ENCODE measurements at places on chromosomes 3 and 15.
A peak's percentile ranks its signal among the peaks of the same experiment; 100 is the strongest.

DNA sequence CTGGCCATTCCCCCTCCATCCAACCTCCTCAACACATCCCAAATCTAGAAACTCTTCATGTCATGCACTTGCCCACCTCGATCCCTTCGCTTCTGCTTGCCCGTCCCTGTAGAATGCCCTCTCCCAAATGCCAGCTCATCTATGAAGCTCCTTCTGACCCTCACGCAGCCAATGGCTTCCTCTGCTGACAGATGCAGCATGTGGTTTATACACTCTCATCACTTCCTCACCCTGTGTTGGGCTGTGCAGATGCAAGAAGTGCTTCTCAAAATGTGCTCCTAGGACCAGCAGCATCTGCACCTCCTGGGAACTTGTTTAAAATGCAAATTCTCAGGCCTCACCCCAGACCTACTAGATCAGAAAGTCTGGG is 51.7 kb downstream of the SEMA5B start:
- no peak for DNase-seq

DNA sequence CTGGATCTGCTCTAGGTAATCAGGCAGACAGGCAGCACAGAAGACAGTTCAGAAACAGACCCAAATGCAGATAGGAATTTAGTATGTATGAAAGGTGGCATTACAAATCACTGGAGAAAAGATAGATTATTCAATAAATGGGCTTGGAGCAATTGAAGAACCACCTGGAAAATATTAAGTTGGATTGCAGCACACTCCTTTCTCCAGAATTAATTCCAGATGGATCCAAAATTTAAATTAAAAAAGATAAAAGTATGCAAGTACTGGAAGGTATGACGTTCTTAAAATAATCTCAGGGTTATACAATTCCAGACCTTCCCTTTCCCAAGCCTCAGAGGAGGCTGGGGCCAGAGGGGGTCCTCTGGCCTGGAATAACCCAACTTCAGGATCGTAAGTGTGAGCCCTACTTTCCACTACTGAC is 32.5 kb downstream of the HRH1 start:
- DNase-seq: no peak

GRCh38 chr3:16496408-16497222 is 16.9 kb downstream of the RFTN1 start:
- DNase-seq: no peak

DNA sequence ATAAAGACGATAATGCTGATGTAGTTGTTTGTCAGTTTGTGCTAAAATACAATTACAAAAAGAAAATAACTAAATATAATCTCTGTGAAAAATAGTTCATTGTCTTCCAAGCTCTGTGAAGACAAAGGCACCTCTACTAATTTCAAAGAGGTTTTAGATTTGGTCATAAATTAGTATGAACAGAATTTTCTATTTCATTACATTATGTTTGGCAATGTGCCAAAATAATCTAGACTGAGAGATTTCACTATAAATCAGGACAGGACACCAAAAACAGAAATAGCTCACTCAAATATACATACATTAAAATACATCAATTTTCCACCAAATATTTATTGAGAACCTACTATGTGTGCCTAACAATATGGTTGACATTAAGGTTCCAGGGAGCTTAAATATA is 264.9 kb upstream of the CCDC54 start:
- DNase-seq: no peak

GRCh38 chr15:57457726-57458125 is 81.4 kb downstream of the CGNL1 start:
- DNase-seq: no peak

DNA sequence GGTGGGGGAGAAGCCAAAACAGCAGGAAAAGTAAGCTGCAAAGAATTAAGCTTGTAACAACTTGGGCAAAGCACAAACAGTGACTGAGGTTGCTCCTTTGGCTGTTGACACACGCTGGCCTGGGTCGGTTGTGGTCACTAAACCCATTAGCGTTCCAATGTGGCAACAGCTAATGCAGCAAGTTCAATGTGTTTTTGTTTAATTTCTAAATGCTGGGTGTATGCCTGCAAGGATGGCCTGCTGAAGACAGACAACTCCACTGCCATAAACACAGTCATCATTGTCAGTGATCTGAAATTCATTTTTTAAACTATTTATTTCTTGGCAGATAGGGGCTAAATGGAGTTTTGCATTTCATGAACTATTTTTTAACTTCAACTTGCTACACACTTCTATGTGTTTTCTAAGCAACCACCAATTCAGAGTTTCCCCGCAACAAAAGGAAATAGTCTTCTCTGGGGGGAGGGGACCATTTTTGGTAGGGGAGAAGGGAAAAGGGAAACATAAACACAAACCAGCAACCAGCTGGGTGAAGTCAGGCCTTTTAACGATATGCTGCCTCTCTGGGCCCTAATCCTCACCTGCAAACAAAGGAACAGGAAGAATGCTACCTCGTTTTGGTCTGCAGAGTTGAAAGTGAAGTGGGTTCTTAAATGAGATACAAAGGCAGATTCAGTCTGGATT is 34.8 kb upstream of the WNT5A start:
- no peak for DNase-seq

GRCh38 chr3:152234657-152235375 is 33.9 kb upstream of the MBNL1 start:
- no peak for DNase-seq

- DNase-seq: peak; percentile 69
Observed at GRCh38 chr15:60396958-60397771, 621 bp downstream of the ANXA2 start.

DNA sequence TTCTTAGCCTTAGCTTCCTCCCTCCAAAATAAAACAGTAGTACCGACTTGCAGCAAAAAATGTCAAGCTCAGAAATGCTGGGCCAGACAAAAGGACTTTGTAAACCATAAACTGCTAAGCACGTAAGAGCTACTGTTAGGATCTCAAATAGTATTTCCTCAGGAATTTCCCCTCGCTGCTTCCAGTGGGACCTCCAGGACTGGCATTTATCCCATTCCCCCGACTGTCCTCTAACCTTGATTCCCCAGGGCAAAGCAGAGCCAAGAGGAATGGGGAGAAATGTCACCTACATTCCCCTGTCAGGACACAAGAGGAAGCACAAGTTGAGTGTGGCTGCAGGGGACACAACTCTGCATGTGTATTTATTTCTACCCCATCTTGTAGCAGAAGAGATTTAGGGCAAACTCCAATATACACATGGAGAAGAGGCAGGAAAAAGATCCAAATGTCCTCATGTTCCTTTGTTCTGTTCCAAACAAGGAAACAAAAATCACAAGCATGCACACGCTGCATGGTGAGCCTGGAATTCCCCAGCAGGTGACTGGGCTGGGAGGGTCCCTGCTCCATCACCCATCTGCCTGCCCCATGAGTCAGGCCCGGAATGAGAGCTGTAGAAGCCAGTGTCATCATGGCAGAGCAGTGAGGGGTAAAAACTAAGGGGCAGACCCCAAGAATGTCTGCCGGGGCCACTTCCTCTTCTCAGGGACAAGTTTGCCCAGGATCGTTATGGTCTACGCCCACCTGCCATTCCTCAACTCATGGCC is 4.2 kb downstream of the STOML1 start:
- no peak for DNase-seq
